ENCODE measurements at places on chromosomes 11 and 22. TPM values are rescaled to one million over a fixed set of nuclear protein-coding genes. Genes with fewer than 3 reads are reported as not detected.

Gene DNAL4
- 10.0 TPM for total RNA-seq

- DNase-seq = no peak
Observed at GRCh38 chr11:134730101-134730500, 318.1 kb upstream of the B3GAT1 start.

GRCh38 chr22:30433773-30434172 lies 8.2 kb downstream of the MTFP1 start:
- no peak for DNase-seq

Gene DDX25
- total RNA-seq = not detected

- no peak for DNase-seq
Observed at GRCh38 chr11:17922416-17922788, 90.4 kb downstream of the SERGEF start.

DNA sequence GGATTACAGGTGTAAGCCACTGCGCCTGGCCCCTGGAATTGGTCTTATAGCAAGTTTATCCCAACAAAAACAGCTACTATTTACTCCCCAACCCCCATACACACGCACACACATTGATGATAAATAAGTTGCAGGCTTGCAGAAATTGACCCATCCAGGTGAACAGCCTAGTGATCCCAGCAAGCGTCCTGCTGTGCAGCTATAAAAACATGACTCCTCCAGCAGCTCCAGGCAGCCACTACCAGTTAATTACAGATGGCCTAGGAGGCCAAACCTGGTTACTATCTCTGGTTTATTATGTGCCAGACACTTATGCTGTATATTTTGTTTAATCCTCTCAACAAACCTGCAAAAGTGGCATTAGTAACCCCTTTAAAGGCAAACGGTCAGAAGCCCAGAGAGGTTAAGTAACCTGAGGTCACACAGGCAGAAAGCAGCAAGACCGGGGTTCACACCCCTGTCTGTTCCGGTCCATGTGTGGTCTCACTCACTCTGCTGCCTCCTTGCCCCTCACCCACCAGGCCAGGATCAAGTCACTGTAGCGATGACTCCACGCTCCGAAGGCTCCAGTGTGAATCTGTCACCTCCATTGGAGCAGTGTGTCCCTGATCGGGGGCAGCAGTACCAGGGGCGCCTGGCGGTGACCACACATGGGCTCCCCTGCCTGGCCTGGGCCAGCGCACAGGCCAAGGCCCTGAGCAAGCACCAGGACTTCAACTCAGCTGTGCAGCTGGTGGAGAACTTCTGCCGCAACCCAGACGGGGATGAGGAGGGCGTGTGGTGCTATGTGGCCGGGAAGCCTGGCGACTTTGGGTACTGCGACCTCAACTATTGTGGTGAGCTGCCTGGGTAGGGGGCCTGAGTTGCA lies 6.6 kb downstream of the F2 start:
- no peak for DNase-seq

DNA sequence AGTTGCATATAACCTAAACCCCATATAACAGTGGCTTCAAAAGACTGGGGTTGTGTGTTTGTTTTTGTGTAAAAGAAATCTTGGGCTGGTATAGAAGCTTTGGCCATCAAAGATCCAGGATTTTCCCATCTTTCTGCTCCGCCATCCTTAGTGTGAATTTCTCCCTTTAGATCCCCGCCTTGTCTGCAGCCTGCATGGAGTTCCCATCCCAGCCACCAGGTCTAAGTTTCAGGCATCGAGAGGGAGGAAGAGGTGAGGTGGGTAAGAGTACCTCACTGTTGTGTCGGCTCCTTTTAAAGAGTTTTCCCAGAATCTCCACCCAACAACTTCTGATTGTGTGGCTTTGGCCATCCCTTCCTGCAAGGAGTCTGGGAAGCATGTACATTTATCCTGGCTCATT lies 195.5 kb upstream of the SORL1-AS1 start:
- DNase-seq = no peak

- no peak for DNase-seq
Observed at GRCh38 chr11:62687508-62688396, 1.6 kb downstream of the LRRN4CL start.

GRCh38 chr11:15884777-15885540 lies 471.4 kb downstream of the SOX6 start:
- no peak for DNase-seq

All from Right ventricle myocardium inferior (tissue), 1 donor.